ENCODE measurements at places on chromosomes 3 and 15.

- DNase-seq, result peak; percentile 78
These were observed 163.9 kb downstream of the THSD4 start for GRCh38 chr15:71278989-71279756.

- DNase-seq, result no peak
These were observed 36.1 kb upstream of the CSPG5 start for GRCh38 chr3:47614788-47615187.

GRCh38 chr15:27831384-27832236 lies 267.5 kb downstream of the OCA2 start:
- no peak for DNase-seq

GRCh38 chr3:194333212-194333980 lies 17.7 kb downstream of the CPN2 start:
- peak; percentile 93 for DNase-seq

DNA sequence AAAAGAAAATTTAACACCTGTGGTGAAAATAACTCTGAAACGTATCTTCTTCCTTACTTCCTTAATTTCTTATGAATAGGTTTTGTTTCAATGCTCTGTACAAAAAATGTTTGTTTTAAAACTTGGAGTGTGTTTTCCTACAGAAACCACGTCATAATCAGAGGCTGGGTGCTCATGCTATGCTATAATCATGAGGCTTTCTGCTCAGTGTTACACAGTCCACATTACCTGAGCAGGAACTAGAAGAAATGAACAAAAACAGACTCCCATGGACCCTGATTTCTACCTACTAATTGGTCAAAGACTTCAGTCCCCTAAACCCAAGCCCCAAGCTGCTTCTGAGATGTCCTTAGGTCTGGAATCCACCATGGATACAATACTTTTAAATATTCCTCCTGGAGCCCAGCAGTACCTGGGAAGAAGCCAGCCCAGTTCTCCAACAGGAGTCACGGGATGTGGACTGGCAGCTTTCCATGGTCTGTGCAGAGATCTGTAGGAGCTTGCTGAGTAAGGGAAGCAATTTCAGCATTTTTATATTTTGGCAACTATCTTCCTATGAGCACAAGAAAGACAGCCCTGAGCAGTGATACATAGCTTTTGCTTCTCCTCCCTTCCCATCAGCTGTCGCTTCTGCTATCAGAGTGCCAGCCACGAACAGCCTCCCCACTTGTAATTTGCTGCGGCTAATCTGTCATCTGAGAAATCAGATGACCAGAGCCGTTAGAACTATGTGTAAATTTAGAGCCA lies 65.6 kb downstream of the WDR72 start:
- peak; percentile 58 for DNase-seq

GRCh38 chr3:3589715-3590130 lies 209.5 kb upstream of the LRRN1 start:
- no peak for DNase-seq

DNA sequence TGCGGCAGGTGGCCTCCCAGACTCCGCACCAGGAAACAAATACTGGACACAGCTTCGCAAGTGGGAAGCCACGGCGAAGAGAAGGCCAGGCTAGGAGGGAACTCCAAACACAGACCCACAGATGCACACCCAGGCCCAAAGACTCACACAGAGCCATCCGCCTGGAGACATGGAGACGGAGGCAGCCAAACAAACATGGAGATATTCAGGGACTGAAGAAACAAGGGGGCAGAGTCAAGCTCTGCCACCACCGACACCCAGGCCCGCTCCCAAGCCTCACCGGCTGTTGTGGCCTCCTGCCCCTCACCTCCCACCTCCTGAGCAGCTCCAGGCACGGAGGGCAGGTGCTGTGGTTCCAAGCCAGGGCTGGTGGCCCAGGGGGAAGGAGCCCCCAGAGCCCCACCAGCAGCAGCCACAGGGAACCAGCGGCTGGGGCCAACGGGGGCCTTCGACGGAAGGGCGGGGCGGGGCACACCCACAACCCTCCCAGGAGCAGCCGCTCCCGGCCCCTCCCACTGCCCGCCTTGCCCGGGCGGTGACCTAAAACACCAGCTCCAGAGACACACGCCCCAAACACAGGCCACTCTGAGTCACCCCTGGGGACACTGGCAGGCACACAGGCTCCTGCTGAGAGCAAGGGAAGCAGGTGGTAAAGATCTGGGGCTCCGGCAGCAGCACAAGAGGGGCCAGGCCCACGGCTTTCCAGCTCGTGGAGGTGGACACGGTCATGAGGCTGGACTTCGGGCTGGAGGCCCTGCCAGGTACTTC lies 31.9 kb downstream of the TNK2 start:
- DNase-seq, result no peak

GRCh38 chr15:63188926-63189871 lies at the start of gene RAB8B:
TSS of gene RAB8B (plus strand) at chr15:63189606. CDS start at chr15:63189625, 19 bp downstream.
- peak; percentile 96 for DNase-seq

- DNase-seq, result peak; percentile 83
These were observed 115.4 kb upstream of the PRICKLE2 start for GRCh38 chr3:64340641-64341101.

- DNase-seq, result no peak
These were observed 71.7 kb downstream of the TBC1D5 start for GRCh38 chr3:17670749-17671148.

DNA sequence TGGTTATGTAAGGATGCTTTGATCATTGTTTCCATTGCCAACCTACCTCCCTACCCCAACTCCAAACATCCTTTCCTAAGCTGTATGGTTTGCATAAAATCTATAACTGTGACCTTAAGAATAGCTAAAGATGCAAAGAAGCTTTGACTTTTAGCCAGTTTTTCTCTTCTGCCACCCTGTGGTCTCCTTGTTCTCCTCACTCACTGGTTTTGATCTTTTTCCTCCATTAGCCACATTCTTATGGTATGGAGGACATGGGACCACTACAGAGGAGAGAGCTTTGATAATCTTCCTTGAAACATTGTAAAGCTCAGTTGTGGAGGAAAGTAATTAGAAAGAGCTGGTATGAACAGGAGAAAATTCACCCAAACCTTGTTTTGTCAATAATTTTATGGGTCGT lies 115.9 kb downstream of the NEK11 start:
- DNase-seq, result no peak

DNA sequence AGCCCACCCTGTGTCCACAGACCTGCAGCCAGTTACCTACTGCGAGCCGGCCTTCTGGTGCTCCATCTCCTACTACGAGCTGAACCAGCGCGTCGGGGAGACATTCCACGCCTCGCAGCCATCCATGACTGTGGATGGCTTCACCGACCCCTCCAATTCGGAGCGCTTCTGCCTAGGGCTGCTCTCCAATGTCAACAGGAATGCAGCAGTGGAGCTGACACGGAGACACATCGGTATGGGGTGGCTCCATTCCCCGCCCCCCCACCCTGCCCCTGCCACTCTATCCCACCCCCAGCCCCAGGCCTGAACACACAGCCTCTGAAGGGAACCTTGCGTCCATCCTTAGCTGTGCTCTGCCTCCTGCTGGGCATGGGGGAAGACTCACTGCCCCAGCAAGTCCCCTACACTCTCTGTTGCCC lies 73.2 kb downstream of the AAGAB start:
- no peak for DNase-seq

DNA sequence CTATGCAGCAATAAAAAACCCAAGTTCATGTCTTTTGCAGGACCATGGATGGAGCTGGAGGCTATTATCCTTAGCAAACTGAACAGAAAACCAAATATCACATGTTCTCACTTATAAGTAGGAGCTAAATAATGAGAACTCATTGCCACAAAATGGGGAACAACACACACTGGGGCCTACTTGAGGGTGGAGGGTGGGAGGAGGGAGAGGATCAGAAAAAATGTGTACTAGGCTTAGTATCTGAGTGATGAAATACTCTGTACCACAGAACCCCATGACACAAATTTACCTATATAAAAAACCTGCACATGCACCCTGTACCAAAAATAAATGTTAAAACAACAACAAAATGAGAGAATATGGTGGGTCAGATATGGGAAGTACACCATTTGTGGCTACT lies 49.6 kb upstream of the AADACL2 start:
- DNase-seq, result no peak

DNA sequence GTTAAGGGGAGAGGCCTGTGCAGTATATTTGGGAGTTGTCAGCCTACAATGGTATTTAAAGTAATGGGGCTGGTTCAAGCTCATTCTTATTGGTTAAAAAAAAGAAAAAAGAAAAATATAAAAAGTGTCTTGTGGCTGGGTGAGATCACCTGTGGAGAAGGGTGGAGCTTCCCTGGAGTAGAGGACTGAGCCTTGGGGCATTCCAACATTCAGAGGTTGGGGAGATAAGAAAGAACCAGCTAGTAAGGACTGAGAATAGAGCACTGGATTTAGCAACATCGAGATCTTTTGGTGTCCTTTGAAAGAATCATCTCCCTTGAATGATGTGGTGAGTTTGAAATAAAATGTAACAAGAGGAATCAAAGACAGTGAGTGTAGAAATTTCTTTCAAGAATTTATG lies 5.2 kb downstream of the SLC49A4 start:
- no peak for DNase-seq

GRCh38 chr3:71672807-71673206 lies 52.4 kb downstream of the EIF4E3 start:
- no peak for DNase-seq

DNA sequence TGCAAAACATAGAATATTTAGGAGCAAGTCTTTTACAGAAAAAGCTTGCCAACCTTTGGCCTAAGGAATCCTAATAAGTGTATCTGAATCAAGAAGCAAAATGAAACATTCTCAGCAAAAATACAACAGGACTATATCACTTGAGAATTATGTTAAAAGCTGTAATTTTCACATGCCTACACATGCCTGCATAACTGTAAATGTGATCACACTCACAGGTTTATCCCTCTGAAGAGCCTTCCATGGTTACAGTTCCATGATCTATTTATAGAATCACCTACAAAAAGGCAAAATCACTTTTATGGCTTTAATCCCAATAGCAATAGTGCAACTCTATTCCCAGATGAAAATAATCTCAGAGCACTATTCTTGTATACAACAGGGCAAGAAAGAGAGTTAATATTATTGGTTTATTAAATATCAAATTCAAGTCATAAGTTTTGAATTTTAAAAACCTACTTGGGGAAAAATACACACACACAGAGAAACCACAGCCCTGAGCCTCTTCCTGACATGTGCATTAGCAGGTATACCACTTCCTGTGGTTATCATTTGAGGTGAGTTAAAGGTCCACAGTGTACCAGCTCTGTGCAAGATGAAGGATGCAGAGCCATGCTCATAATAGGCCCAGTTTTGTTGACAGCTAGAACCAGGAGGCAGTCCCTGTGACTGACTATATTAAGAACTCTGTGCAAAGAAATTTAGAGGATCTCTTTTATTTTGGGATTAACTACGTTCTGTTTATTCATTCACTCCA lies 252.5 kb upstream of the TGFBR2 start:
- DNase-seq, result no peak

GRCh38 chr3:150370122-150370602 lies 37.9 kb upstream of the TSC22D2 start:
- DNase-seq, result peak; percentile 75
